H1 (cell line): ENCODE measurements at places on chromosomes 6 and 20.

DNA sequence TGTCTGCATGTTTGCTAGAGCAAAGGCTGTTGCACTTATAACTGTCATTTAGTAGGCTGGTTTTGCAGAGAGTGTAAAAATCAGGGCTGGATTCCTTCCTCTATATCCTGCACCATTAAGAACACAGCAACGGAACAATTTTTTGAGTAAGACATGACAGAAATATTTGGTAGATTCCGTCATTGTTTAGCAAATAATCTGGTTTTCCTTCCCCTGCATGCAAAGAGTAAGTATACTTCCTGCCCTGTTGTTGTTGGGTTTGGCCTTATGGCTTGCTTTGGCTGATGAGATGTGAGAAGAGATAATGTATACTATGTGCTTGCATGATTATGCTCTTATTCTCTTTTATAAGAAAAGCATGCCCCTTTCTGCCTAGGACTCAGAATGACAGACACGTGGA, 23.8 kb downstream of the MANEA start:
- H3K36me3 ChIP-seq, result no peaks in the 10 kb centered on the region
- H3K4me1 ChIP-seq, result no peaks in the 10 kb centered on the region
- H3K4me3 ChIP-seq, result no peak overlapping the region
- DNase-seq, result no peak
- H3K27me3 ChIP-seq, result no peaks in the 10 kb centered on the region

DNA sequence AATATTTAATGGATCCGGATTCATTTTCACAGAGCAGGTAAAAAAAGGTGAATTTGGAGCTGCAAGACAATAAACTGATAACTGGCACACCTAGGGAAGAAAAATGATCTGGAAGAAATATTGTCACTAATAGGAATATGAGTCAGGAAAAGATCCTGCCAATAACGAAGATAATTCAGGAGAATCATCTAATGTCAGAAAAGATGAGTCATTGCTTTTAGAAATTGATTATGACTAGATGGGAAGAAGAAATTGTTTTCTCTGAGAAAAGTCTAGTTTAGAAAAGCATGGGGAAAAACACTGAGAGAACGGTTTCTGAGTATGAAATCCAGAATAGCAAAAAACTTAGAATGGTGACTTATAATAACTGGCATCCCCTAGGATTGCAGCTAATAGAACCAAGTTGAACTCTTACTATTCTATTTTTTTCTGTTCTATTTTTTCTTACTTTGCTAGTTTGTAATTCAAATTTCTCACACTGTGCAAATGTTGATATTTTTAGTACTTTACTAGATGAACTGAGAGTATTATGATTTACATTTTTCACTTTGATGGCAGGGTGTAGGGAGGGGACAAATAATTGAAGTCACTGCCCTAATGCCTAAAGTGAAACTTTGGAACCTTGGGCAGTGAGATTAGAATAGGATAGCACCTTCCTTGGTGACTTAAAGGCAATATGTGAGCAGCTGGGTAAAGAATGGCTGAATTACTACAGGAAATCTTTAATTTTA, 38.2 kb upstream of the SUPT3H start:
- no peak overlapping the region for H3K27ac ChIP-seq
- H3K27me3 ChIP-seq, result peaks cover 24% of the 10 kb centered on the region
- peaks cover 5% of the 10 kb centered on the region for H3K4me1 ChIP-seq
- no peak for DNase-seq
- H3K4me3 ChIP-seq, result no peak overlapping the region
- no peaks in the 10 kb centered on the region for H3K36me3 ChIP-seq

- H3K4me3 ChIP-seq, result no peak overlapping the region
- no peaks in the 10 kb centered on the region for H3K27me3 ChIP-seq
- H3K4me1 ChIP-seq, result peaks cover 18% of the 10 kb centered on the region
- DNase-seq, result no peak
- H3K27ac ChIP-seq, result no peak overlapping the region
These were observed 465.9 kb upstream of the BTBD3 start for GRCh38 chr20:11451793-11452291.

DNA sequence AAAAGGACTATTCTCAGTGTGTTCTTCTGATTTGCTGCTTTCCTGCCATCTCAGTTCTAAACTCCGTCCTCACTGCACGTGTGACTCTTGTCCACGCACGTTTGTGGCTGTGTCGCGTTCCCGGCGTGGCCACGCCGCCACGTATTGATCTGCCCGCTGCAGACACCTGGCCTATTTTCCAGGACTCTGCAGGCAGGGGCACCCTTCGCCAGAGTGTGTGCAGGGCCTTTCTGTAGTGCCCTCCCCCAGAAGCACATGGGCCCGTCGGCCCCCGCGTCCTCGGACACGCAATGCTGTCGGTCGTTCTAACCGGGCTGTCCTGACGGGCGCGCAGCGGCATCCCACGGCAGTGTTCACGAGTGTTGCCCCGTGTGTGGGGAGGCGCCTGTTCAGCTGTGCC, 87.6 kb downstream of the YTHDF1 start:
- H3K4me3 ChIP-seq, result no peak overlapping the region
- peaks cover 2% of the 10 kb centered on the region; the same call in 1 of the 2 replicates for H3K4me1 ChIP-seq
- DNase-seq, result no peak

GRCh38 chr6:154590756-154591155, 80.3 kb upstream of the CNKSR3 start:
- DNase-seq, result no peak
- H3K27ac ChIP-seq, result no peak overlapping the region
- no peaks in the 10 kb centered on the region for H3K27me3 ChIP-seq
- no peaks in the 10 kb centered on the region for H3K4me1 ChIP-seq
- no peak overlapping the region for H3K4me3 ChIP-seq
- H3K36me3 ChIP-seq, result no peaks in the 10 kb centered on the region

- H3K4me1 ChIP-seq, result peaks cover 5% of the 10 kb centered on the region
- H3K27me3 ChIP-seq, result peaks cover 22% of the 10 kb centered on the region
- H3K4me3 ChIP-seq, result peak overlapping the region; percentile 70
- DNase-seq, result no peak
These were observed 194.9 kb upstream of the ZNF184 start for GRCh38 chr6:27667657-27668441.

DNA sequence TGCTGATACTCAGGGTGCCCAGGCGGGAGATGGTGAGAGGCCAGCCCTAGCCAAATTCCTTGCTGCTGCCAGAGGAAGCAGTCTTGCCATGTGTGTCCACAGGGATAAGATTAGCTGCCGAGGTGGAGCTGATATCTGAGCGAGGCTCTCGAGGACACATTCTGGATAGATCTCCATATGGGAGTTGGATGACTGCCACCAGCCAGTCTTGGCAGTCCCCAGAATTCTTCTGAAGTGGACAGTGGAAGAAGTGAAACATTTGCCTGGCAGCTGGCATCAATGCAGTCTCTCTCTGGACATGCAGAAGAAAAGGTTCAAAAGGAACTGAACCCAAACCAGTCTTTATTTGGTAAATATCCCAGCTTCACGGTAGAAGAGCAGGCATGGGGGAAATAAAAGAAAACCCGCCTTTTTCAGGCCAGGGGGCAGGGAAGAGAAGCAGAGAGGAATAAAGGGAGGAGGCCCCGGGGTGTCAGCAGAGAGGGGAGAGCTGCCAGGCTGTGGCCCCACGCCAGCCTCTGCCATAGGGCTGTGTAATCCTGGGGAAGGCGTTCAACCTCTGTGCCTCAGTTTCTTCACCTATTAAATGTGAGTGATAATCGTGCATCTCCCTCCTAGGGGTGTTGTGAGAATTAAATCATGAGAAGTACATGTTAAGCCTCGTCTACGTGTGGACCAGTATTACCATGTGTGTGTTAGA, 3.7 kb upstream of the FUCA2 start:
- no peak for DNase-seq
- no peak overlapping the region for H3K4me3 ChIP-seq
- H3K27me3 ChIP-seq, result peaks cover 9% of the 10 kb centered on the region; the same call in 1 of the 2 replicates
- H3K27ac ChIP-seq, result no peak overlapping the region

GRCh38 chr20:43994486-43995100, 79.9 kb downstream of the TOX2 start:
- no peaks in the 10 kb centered on the region for H3K27me3 ChIP-seq
- H3K4me1 ChIP-seq, result no peaks in the 10 kb centered on the region
- no peaks in the 10 kb centered on the region for H3K36me3 ChIP-seq
- H3K27ac ChIP-seq, result no peak overlapping the region
- no peak for DNase-seq
- H3K4me3 ChIP-seq, result no peak overlapping the region

- H3K4me3 ChIP-seq, result no peak overlapping the region
- no peak overlapping the region for H3K27ac ChIP-seq
- DNase-seq, result no peak
- H3K4me1 ChIP-seq, result no peaks in the 10 kb centered on the region
- no peaks in the 10 kb centered on the region for H3K27me3 ChIP-seq
These were observed 1223.6 kb upstream of the GJE1 start for GRCh38 chr6:140909156-140909555.

- no peak overlapping the region for H3K27ac ChIP-seq
- no peaks in the 10 kb centered on the region for H3K4me1 ChIP-seq
- no peaks in the 10 kb centered on the region for H3K36me3 ChIP-seq
- H3K4me3 ChIP-seq, result no peak overlapping the region
- DNase-seq, result no peak
These were observed 41.0 kb downstream of the VGLL2 start for GRCh38 chr6:117306227-117306790.

- no peaks in the 10 kb centered on the region for H3K36me3 ChIP-seq
- no peak for DNase-seq
- no peak overlapping the region for H3K27ac ChIP-seq
- no peak overlapping the region for H3K4me3 ChIP-seq
- H3K27me3 ChIP-seq, result no peaks in the 10 kb centered on the region
- H3K4me1 ChIP-seq, result no peaks in the 10 kb centered on the region
These were observed 264.2 kb downstream of the THBS2 start for GRCh38 chr6:168989421-168989820.

GRCh38 chr20:9927224-9927623, 88.3 kb upstream of the PAK5 start:
- H3K4me3 ChIP-seq, result no peak overlapping the region
- H3K27ac ChIP-seq, result no peak overlapping the region
- H3K4me1 ChIP-seq, result no peaks in the 10 kb centered on the region
- H3K27me3 ChIP-seq, result no peaks in the 10 kb centered on the region
- DNase-seq, result no peak
- H3K36me3 ChIP-seq, result no peaks in the 10 kb centered on the region

DNA sequence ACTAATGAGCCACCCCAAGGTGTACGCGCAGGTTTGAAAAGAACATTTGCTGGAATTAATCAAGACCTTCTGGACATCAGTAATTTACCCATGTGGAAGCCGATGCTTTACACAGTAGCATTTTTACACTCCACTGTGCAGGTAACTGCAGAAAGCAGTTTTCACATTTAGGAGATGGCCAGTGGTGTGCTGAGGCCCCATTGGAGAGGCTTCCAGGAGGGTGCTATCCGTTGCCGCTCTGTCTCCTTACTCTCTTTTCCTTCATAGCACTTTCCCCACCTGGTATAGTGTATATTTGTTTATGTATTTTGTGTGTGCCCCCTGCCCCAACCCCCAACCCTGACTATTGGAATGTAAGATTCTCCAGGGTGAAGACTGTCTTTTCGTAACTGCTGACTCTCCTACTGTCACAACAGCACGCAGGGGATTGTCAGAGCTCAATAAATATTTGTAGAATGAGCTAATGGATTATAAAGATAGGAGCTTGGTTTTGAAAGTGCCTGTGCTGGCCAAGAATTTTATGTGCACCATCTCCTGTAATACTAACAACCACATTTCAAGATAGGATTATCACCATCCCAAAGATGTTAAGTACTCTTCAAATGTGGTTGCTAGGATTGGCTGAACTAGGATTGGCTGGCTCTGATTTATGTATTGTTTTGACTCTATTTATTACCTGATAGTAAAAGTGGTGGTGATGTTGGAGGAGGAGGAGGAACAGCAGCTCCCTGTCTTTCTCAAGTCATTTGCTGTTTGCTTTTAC, 74.0 kb upstream of the GLP1R start:
- no peak overlapping the region for H3K27ac ChIP-seq
- H3K27me3 ChIP-seq, result no peaks in the 10 kb centered on the region
- peaks cover 3% of the 10 kb centered on the region; the same call in 1 of the 2 replicates for H3K4me1 ChIP-seq
- no peaks in the 10 kb centered on the region for H3K36me3 ChIP-seq
- no peak for DNase-seq

GRCh38 chr6:29757701-29758293, 34.6 kb downstream of the HLA-F start:
- no peak overlapping the region; the same call in 1 of the 2 replicates for H3K27ac ChIP-seq
- H3K4me1 ChIP-seq, result peaks cover 27% of the 10 kb centered on the region
- H3K4me3 ChIP-seq, result no peak overlapping the region
- H3K36me3 ChIP-seq, result no peaks in the 10 kb centered on the region

DNA sequence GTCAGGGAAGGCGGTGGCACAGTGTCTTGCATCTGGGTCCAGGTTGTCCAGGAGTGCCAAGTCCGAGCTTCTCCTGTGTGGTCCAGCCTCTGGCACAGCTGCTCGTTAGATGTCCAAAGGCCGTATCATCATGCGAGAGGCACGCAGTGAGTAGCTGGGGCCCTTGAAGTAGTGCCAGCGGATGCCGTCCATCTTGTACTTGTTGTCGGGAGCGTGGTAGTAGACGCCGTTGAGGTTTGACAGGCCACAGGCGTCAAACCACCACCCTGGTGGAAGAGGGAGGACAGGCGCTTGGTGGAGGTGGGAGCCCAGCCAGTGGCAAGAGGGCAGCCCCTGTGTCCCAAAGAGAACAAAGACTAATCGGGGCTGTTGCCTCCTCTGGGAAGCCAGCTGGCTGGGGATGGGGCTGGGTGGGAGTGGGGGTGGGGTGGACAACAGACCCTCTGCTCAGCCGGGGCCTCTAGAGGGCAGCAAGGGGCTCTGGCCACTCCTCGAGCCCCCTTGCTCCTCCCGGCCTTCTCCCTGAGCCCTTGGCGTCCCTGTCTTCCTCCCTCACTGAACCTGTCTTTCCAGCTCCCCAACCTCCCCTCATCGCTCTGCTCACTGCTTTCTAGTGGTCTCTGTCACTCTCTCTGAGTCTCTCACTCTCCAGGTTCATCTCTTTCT, 39.5 kb downstream of the FAM110A start:
- H3K27ac ChIP-seq, result no peak overlapping the region
- no peaks in the 10 kb centered on the region for H3K27me3 ChIP-seq
- H3K4me3 ChIP-seq, result no peak overlapping the region
- DNase-seq, result peak; percentile 71

GRCh38 chr20:38725148-38725901, 1.0 kb downstream of the SLC32A1 start:
- no peak for DNase-seq
- H3K27ac ChIP-seq, result no peak overlapping the region
- peaks cover 5% of the 10 kb centered on the region for H3K4me1 ChIP-seq
- H3K36me3 ChIP-seq, result no peaks in the 10 kb centered on the region

DNA sequence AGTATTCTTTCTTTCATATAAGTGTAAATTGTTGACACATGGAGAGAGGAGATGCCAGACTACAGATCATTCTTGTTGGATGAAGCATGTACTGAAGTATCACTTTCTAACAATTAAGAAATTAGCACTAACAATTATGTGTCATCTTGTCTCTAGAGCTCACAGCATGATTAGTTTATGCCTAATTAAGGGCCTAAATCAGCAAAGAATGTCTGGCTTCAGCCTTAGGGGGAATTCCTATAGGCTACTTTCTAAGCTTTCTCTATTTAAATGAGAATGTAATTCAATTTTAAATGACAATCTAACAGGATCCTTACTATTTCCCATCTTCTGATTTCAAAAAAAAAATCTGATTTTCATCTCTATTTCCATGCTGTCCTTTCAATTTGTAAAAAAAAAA, 371.0 kb downstream of the EPHA7 start:
- no peak overlapping the region for H3K27ac ChIP-seq
- H3K4me1 ChIP-seq, result no peaks in the 10 kb centered on the region
- no peaks in the 10 kb centered on the region for H3K27me3 ChIP-seq
- H3K36me3 ChIP-seq, result no peaks in the 10 kb centered on the region

- no peak overlapping the region for H3K4me3 ChIP-seq
- no peaks in the 10 kb centered on the region for H3K36me3 ChIP-seq
- H3K27ac ChIP-seq, result no peak overlapping the region
- H3K27me3 ChIP-seq, result no peaks in the 10 kb centered on the region
- peaks cover 11% of the 10 kb centered on the region; the same call in 1 of the 2 replicates for H3K4me1 ChIP-seq
- no peak for DNase-seq
These were observed 86.1 kb downstream of the CDC5L start for GRCh38 chr6:44473393-44474189.

- DNase-seq, result no peak
- no peak overlapping the region for H3K4me3 ChIP-seq
- H3K27ac ChIP-seq, result no peak overlapping the region
- no peaks in the 10 kb centered on the region for H3K27me3 ChIP-seq
These were observed 14.5 kb downstream of the GMEB2 start for GRCh38 chr20:63612276-63612931.
